ENCODE measurements at places on chromosomes 5 and 9.
A peak's percentile ranks its signal among the peaks of the same experiment; 100 is the strongest.

DNA sequence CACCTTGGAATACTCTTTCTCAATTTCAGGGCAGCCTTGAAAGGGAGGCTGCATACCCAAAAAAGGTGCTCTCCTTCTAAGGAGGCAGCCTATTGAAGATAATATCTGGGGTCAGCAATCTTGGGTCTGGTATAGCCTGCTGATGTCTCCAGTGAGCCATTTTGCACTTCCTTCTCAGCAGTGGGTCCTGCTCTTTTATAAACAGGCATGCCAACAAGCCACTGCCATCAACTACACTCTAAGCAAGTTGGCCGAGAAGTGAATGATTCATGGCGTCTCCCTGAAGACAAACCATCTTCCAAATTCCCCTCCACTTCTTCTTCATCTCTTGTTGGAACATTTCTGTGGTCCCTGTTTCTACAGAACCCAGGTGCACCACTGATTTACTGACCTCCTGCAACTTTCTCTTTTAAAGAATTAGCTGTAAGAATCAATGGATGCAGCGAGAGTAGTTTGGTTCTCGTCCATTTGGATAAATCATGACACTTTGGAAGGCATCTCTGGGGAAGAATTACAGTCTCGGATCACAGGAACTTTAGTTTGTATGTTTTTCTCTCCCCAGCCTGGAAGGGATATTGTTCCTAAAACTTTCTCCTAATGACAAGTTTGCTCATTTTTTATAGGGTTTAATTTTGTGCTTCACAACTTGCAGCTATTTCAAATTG is 108.3 kb downstream of the INSYN2B start:
- no peak for DNase-seq

- DNase-seq: no peak
Measured at GRCh38 chr9:87766697-87767096, 40.8 kb downstream of the CTSL start.

- no peak for DNase-seq
Measured at GRCh38 chr9:133449760-133450159, 10.0 kb upstream of the CACFD1 start.

DNA sequence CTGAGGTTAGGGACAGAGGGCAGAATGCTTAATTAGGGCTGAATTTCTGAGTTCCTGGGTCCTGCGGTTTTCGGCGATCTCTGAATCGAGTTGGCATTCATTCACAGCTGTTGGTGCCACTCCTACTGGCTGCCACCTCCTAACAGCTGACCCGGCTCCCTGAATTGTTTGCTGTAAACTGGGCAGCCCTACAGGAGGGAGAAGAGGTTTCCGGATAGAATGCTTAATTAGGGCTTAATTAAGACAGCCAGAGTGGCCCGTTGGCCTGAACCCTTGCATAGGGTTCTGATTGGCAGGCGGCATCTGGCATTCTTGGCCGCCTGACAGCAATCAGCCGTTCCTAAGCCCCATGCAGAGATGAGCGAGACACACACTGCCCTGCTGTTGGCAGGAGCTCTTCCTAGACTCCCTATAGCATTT is 25.7 kb downstream of the FRMPD1 start:
- DNase-seq: no peak

GRCh38 chr9:37239224-37239859 is 119.0 kb downstream of the ZCCHC7 start:
- DNase-seq: no peak

- no peak for DNase-seq
Measured at GRCh38 chr5:2536632-2537377, 214.7 kb downstream of the IRX2 start.

- no peak for DNase-seq
Measured at GRCh38 chr5:56681346-56681745, 134.0 kb upstream of the MAP3K1 start.

DNA sequence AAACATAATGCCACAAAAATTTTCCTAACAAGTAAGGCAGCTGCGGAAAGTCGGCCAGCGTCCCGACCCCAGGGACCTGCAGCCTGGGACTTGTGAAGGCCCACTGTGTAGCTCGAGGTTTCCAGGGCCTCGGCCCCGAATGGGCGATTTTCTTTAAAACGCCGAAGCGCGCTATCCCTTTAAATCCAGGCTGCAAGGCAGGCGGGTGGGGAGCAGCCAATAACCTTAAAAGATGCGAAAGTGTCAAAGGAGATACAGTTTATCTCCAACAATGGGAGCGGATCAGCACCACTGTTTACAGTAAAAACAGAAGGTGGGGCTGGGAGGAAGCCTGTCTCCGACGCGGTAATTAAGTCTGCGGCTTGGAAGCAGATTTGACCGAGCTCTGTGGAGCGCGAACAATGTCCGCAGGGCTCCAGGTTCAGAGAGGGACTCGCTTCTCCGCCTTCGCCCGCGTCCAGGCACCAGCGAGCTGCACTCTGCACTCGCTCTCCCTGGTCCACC is 1.7 kb upstream of the ZSWIM6 start:
- DNase-seq: no peak

DNA sequence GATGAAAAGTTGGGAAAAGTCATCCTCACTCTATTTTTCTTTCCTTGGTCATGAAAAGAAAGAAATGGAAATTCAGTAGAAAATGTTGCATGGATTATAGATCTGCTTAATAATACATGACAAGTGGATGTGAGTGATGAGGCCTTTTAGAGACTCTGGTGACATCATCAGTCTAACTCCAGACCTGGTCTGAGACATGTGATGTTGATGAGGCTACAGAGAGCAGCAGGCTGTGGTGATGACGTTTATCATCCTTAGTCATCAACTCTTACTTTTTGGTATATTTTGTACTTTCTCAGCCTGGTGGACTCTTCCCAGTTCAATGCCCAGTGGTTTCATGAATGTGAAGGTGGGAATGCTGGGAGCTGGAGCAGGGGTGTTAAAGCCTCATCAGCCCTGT is 116.4 kb downstream of the TTLL11 start:
- no peak for DNase-seq

DNA sequence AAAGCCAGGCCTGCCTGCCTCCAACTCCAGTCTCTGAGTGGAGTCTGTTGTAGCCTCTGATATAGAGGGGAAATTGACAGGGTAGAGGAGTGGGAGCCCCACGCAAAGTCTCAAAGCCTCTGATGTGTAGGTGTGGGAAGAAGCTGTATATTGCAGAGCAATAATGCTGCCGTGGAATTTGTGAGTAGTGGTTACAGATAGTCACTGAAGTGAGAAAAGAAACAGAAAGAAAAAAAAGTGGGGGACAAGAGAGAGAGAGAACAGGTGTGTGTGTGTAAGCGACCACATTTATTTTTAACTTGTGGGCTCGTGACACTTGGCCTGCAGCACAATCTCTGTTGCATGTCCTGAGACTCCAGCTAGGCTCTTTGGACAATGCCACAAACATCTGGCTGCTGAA is 227.8 kb downstream of the NSG2 start:
- DNase-seq: no peak

- DNase-seq: no peak
Measured at GRCh38 chr5:53038196-53038847, 49.2 kb downstream of the ITGA2 start.

GRCh38 chr5:115507681-115508080 is 36.9 kb downstream of the FEM1C start:
- DNase-seq: no peak

DNA sequence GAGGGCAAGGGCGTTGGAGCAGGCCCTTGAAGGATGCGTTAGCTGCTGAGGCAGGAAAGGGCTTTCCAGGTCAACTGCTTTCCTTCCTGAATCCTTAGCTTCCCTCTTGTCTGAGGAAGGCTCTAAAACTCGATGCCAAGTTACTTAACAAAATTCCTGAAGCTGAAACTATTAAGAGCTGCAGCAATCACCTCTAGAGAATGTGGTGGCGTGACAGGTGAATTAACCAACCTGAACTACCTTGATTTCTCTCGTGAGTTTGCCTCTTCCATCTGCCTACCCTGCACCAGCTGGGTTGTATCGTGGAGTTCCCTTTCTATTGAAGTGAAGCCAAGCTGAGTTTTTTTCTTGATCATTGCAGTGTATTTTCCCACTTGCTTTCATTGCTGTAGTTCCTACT is 96.1 kb downstream of the PDE8B start:
- no peak for DNase-seq

DNA sequence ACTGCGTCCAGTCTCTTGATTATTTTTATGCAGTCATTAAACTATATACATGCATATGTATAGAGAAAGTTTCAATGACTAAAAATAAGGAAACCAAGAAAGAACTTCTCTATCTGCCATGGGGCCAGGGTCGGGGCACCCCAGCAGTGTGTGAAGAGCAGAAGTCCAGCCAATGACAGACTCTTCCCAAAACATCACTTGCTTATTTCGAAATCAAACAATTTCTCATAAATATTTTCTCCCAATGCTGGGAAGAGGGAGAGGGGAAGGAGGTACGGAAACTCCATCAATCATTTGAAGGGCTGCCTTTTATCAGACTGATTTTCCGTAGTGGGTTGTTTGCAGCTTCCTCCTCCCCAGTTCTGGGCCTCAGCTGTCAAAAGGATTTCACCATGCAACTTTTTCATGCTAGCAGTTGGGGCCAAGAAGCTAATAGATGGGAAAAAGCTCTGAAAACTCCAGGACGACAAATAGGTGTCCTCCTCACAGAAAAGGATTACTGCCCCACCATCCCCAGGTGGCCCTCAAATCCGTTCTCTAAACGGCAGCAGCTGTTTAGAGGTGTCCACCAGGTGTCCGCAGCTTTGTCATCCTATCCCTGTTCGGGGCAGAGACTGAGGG is 617 bp upstream of the FPGS start:
- DNase-seq: no peak

DNA sequence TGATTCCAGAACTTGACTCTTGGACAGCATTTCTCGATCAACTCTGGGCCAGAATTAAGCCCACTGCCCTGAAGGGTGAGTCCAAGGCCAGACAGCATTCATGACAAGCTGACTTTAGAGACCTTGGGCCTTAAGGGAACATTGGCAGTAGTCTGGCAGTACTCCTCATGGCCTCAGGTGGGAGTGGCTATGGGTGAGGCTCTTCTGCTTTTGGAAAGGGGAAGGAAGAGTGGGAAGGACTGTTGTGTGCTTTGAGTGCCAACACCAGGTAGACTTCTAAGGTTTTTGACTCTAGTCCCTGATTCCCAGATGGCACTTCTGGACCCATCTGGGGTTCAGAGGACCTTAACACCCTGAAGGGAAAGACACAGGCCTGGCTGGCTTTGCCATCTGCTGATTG is 530.4 kb downstream of the ACTL7B start:
- DNase-seq: no peak

DNA sequence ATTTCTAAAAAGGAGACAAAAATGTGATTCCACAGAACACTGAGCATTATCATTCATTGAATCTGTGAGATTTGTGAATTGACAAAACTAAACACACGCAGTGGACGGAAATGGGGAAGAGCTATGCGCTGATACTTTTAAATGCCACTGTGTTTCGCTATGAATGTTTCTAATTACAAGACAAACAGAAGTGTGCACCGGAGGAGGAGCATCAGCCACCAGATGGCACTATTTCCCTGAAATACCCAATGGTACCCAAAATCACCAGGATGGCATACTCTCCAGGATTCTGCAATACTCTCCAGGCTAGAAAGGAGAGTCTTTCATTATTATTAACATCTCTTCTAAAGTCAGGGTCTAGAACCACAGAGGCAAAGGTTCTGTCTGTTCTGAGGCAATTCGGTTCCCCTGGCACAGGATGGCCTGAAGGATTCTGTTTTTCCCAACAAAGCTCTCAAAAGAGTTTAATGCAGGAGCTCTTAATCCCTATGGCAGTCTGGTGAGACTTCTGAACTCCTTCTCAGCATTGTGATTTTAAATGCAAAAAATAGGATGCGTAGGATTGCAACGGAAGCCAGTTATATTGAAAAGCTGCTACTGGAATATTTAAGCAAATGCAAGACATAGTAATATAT is 13.8 kb upstream of the PUM3 start:
- peak; percentile 73 for DNase-seq

GRCh38 chr9:107177857-107178256 is 105.2 kb upstream of the RAD23B start:
- no peak for DNase-seq

DNA sequence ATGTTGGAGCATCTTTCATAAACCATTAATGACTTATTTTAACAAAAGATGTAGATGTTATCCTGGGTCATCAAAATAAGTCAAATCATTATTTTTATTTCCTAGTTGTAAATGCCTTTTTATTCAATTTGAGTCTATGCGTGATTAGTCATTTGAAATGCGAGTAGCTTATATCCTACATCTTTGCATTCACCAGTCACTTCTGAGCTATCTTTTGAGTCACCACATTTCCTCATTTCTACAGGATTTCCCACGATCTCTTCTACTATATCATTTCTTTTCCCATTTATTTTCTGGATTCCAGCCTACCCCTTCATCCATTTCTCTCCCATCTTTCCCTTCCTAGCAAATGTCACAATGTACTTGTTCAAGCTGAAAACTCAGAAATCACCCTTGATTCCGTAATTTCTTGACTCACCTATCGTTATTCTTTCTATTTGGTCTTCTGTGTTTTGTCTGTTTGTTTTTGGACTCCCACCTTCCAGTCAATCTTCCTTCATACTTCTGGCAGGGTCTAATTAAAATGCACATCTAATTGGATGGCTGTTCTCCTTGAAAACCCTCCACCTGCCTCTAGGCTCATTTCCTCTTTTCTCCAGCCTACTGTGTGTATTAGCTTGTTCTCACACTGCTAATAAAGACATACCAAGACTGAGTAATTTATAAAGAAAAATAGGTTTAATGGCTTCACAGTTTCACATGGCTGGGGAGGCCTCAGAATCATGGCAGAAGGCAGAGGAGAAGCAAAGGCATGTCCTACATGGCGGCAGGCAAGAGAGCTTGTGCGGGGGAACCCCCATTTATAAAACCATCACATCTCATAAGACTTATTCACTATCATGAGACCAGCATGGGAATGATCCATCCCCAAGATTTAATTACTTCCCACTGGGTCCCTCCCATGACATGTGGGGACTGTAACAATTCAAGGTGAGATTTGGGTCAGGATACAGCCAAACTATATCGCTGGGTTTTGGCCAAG is 112.4 kb downstream of the MEF2C start:
- no peak for DNase-seq

- no peak for DNase-seq
Measured at GRCh38 chr9:125969462-125969861, 222.3 kb downstream of the PBX3 start.

- DNase-seq: no peak
Measured at GRCh38 chr5:37662789-37663485, 176.9 kb downstream of the GDNF start.

- no peak for DNase-seq
Measured at GRCh38 chr5:33843579-33843978, 48.2 kb downstream of the ADAMTS12 start.

GRCh38 chr9:86519066-86519615 is 164.9 kb upstream of the TUT7 start:
- no peak for DNase-seq

DNA sequence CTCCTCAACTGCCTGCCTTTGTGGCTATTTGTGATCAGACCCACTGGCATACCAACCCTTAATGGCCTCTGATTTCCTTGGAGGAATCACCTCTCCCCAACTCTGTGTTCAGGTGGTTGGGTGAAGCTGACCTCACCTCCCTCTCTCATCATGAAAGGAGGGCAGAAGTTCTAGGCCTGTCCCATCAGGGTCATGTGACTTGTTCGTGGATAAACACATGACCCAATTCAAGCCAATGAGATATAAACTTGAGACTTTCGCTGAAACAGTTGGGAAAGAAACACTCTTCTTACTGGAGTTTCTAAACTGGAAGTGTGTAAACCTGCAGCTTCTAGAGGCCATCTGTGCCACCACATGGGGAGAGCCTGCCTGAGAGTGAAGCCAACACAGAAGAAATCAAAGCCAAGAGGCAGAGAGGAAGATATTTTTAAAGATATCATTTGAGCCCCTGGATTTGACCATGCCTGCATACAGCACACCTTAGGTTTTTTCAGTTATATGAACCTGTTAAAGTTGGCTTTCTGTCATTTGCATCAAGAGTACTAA is 5.8 kb downstream of the GABBR2 start:
- no peak for DNase-seq

GRCh38 chr5:62044989-62045388 is 261.0 kb upstream of the KIF2A start:
- no peak for DNase-seq
